Stimulated activated CD8-positive, alpha-beta memory T cell treated with anti-CD3 and anti-CD28 coated beads, Interleukin-4, amount 100 ng/mL, for 4 hours (primary cell): ENCODE measurements at places on chromosomes 11 and 22.

DNA sequence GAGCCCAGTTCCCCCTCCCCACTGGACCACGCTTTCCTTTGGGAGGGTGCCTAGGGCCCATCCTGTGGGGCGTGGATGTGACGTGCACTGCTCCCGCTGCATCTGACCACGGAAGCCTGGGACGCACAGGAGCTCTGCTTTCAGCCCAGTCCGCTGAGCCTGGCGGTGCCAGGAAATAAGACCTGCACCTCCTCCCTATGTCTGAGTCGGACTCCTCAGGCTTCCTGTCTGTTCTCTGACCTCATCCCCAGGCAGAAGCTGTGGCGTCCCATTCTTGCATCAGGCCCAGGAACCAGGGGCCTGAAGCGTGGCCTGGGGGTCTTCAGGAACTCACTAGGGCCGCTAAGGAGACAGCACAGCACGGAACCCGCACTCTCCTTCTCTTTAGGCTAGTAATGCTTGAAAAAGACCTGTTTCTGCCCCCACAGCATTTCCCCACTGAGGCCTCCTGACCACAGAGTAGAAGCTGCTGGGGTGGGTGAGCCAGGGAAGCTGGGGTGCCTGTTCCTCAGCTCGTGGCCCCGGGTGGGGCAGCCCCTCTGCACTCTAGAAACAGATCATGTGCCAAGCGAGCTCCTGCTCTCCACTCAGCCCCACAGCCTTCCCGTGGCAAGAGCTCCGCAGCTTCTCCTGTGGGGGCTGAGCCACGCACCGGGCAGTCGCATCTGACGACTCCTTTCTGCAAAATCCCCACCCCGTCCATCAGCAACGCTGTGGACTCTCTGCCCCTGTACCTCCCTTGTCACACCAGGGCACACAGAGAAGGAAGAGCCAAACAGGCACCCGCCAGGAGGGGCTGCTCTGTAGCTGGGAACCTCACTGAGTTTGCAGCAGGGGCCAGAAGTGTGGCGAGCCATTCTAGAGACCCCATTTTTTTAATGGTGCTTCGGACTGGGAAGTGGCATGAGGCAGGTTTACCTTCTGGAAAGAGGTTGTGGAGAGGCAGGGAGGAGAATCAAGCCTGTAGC lies 22.6 kb downstream of the MOV10L1 start:
- no peak for DNase-seq

- DNase-seq: no peak
These were observed 125.0 kb upstream of the ARHGAP42 start for GRCh38 chr11:100562128-100562527.

DNA sequence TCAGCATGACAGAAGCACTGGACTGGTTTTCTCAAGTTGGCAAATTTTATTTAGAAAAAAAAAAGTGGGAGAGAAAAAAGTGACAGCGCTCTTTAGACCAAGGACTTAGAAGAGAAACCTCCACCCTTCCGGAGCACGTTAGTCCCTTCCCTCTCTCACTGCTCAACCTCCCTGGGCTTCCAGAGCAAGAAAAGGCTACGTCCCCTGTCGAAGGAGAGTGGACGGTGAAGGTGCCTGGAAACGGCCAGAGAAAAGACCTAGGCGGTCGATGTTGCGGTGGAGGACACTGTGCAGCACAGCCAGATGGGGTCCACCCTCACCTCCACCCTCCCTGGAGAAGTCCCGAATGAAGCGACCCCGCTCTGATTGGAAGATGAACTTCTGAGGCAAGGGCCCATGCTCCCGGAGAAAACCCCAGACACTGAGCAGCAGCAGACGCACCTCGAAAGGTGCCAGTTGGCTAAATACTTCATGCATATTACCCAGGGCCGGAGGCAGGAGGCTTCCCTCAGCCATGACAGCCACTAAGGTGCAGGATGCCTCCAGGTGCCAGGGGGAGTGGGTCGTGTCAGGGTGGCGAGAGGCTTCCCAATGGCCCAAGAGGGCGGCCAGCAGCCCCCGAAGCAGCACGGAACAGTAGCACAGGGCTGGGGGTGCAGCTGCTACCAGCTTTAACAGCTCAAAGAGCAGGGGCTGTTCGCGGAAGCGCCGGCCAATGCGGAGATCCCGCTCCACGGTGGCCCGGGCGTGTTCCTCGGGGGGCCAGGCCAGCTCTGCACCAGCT lies 604 bp upstream of the GANAB start:
- no peak for DNase-seq

DNA sequence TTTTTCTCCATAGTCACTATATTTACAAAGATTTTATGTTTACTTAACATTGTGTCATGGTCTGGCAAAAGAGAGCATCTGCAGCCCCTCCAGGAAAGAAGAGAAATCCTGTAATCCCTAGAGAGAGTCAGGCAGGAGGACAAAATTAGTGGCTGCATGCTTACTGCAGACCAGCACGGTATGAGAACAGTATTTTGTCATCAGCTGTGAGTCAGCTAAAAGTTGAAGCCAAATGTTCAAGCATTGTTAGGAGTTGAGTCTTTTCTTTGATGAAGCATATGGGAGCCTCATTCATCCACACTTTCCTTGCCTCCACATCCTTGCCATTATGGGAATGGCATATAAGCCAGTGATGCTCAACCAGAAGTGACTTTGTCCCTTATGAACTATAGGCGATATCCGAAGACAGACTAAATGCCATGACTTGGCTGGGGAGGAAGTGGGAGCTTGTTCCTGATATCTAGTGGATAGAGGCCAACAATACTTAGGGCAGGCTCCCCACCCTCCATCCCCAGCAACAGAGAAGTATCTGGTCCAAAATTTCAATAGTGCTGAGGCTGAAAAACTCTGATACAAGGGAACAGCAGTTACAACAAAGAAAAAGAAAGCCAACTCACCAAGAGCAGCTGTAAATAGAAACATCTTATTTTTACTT lies 112.0 kb upstream of the OR5AK2 start:
- DNase-seq: no peak

DNA sequence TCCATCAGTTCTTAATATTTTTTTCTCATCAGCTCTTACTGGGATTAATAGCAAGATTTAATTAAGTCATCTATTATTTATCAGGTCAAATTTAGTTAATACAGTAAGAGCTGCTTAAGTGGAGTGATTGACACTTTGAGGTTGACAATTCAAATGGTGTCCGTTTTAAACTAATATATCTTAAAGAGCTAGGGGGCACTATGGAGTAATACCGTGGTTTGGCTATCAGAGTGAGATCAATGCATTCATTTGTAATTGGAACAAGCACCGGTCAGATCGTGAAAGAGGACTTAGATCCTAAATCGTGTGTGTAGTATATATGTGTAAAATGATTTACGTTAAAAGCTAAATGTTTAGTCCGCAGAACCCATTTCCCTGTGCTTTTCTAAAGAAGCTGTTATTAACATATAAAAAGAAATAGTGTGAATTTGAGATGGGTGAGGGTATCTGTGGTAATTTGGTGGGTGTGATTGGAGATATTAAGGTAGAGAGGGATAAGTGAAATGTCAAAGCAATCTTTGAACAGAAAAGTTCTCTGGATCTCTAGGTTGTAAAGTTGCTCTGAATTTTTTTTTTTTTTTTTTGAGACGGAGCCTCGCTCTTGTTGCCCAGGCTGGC lies 2.3 kb downstream of the SIK2 start:
- no peak for DNase-seq

GRCh38 chr22:49867303-49868265 lies 13.9 kb downstream of the ZBED4 start:
- no peak for DNase-seq

DNA sequence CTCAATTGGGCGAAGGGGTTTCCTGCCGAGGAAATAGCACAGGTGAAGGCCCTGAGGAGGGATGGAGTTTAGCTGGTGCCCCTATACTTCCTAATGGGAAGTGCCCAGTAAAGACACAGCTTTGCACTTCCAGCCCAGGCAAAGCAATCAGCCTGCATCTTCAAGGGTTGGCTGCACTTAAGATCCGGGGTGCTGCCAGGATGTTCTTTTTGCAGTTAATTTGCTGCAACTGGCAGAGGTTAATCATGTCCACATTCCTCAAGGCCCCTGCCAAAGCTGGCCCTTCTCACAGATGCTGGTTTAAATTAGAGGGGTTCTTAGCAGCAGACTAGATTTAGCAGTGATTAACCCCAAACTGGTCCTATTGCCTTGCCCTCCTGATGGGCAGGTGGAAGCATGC lies 137.7 kb upstream of the NAV2 start:
- no peak for DNase-seq

DNA sequence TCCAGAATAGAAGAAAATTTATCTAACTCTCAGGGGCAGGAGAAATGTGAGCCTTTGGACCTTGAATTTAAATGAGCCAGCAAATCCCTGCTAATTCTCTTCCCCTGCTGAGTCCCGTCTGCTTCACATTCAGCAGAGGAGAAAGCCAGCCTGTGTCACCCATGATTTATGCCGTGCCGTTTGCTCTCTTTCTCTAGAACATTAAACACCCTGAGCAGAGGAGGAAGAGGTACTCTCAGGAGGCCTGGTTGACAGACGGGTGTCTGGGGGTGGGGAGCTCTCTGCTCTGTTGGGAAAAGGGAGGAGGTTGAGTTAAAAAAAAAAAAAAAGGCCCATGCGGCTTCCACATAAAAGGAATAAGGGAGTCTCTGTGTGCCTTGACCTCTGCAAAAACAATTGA lies 11.3 kb upstream of the MTMR3 start:
- no peak for DNase-seq

DNA sequence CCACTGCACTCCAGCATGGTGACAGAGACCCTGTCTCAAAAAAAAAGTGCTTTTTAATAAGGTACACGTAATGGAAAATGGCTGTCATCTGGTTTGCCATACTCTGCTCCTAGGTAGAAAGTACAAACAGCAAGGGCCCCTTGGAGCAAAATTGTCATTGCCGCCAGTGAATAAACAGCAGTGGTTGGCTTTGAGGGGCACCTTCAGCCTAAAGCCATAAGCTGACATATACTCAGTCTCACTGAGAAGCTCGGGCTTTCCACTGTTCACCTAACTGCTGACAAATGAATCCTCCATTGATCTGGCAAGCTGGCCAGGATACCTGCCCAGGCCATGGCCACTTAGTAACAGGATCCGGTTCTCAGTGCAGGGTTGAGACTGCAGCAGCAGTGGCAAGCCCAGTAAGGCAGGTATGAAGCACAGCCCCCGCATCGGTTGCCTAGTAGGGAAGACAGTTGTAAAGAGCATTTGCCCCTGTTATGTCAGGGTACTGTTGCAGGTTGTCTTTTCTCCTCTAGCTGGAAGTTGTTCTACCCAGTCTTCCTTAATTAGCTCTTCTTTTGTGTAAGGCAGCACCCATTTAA lies 38.8 kb downstream of the MARK2 start:
- no peak for DNase-seq

DNA sequence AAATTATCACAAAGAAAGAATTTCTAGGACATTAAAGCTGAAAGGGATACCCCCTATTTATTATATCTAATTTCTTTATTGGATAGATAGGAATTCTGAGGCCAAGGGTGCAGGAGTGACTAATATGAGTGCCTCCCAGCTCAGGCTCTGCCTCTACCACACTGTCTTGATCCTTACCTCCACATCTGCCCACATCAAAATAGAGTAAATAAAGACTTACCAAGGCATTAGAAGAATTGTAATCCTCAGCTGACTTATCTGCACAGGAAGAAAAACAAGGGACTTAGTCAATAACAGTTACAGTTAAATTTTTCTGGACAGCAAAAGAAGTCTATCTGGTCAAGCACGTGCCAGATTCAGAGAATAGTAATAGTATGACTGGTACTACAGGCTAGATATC lies 72.6 kb upstream of the GDPD4 start:
- DNase-seq: no peak

DNA sequence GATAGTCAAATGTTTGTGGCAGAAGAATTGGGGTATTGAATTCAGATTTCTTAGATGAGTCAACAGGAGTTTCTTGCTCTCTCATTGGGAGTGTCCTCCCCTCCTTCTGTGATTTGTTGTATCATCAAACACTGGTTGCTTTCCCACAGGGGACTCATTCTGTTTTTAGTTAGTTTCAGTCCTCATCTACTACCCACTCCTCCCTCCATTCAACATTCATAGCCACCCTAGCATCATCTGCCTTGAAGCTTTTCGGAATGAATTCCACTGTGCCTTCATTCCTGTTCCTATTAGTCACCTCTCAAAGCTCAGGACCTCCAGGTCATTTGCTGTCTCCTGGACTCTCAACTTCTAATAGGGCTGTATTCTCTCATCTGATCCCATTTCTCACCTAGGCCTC lies 31.5 kb upstream of the RAB38 start:
- no peak for DNase-seq

GRCh38 chr22:44405661-44406060 lies 92.4 kb downstream of the RTL6 start:
- DNase-seq: no peak

DNA sequence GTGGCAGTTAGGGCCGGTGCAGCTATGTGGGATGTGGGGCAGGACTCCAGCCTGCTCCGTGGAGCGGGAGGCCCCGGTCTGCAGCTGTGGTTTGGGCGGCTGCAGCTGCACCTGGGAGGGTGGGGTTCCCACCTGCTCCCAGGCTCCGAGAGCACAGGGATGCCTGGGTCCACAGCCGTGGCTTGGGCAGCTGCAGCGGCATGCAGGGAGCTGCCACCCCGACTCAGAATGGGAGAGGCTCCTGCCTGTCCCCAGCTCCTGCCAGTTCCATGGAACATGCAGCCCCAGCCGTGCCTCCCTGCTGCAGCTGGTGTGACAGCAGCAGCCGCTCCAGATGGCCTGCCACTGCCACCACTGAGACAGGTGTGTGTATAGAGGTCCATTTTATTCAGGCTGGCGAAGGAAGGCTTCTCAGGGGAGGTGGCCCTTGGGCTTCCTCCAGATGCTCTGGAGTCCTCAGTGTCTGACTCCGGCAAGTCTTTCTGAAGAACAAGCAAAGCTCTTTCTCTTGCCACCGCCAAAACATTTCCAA lies 21.8 kb upstream of the UPK3A start:
- no peak for DNase-seq

- no peak for DNase-seq
These were observed 53.7 kb upstream of the CCDC34 start for GRCh38 chr11:27416568-27417176.

DNA sequence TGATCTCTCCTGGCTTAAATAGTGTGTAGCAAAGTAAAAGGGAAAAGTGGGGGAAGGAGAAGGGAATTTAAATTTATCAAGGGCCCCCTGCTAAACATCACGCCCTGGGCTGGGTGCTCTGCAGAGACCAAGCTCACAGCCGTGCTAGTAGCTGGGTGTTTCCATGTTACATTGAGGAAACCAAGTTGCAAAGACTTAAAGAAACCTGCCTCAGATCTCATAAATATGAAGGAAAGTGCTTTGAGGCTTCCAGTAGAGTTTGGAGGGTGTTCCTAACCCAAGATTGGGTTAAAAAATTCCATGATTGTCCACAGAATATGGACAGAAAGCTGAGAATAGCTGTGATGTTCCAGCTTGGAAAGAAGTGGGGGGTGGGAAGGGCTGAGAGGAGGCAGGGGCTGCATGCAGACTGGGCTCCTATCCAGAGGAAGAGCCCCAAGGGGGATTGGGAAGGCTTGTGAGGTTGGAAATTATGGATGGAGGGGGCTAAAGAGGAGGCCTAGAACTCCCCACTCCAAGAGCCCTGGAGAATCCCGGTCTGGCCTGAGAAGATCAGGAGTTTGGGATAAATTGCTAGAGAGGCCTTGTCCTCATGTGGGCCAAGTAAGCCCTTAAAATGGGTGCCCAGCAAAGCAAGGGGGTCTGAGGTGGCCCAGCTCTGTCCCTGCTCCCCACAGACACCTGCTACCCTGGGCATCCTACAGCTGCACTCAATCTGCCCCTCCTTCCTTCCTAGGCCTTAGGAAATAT lies 25.0 kb upstream of the OAF start:
- no peak for DNase-seq
